ENCODE measurements at places on chromosomes 2 and 18.

DNA sequence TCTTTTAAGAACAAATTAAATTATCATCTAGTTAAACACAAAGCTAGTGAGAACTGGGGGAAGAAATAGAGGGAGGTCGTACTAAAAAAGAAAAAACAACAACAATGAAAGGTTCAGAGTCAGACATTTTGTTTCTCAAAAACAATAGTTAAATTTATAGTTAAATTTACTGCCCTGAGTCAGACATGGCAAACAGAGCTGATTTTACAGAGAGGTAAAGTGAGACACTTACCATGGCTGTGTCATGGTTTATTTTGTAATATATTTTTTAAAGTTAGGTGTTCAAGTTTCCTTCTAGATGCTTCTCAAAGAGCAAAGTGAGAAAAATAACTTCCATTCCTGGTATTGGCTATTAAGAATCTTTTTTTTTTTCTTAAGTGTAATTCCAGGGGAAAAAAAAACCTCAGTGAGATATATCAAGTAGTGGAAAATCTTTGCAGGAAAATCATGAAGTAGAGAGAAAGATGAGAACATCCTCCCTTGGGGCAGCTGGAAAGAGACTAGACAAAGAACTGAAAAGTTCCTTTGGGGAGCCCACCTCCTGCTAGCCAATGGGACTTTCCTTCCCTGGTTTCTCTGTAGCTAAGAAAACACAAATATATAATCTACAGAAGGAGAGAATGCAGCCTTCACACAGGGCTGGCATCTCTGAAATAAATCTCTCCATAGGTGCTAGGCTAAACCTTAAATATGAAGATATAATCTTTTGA lies 12.3 kb downstream of the KLF7 start:
- DNase-seq: no peak

DNA sequence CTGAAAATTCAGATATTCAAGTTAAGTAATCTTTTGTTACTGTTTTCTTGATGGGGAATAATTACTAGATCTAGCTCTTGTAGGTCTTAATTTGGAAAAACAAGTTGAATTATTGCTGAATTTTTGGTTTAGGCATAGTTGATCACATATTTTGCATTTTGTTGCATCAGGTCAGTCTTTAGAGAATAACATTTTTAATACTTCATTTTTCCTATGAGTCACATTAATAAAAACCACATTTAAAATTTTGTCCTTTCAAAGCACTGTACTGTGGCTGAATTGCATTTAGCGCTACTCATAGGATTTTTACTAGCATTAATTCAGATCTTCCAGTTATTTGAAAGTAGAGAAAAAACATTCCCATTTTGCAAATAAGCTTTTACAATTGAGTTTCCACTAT lies 23.2 kb downstream of the MAP4K4 start:
- no peak for DNase-seq

GRCh38 chr2:221708902-221709301 lies 136.8 kb upstream of the EPHA4 start:
- no peak for DNase-seq

GRCh38 chr2:68319398-68320117 lies at the start of gene CNRIP1:
Gene CNRIP1, minus strand, starts transcription at chr2:68319949. Its CDS starts 549 bp downstream, at chr2:68319400.
- DNase-seq: peak; percentile 73
